ENCODE measurements at places on chromosomes 3 and 15. TPM values are rescaled to one million over a fixed set of nuclear protein-coding genes. Genes with fewer than 3 reads are reported as not detected.

DNA sequence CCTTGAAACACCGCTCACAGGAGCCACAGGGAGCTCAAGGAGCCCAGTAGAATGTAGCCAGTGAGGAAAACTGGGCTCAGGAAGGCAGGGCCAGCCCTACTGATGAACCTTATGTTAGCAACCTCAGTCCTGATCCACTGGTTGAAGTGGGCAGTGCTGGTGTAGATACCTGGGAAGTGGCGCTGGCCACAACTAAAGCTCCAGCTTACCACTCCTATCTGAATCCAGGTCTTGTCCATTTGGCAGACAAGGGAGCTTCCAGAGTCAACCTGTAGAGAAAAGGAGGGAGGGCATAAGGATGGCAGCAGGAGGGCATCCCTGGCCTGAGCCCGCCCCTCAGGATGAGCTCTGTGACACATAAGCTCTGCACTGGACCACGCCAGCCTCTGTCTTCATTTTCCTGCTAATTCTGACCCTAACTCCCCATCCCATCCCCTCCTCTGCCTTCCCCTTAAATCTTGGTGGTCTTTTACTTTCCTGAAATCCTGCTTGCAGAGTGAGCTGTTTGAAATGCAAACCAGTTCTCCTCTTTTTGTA lies 2.1 kb upstream of the PRSS50 start:
- no peaks in the 10 kb centered on the region for H3K4me1 ChIP-seq
- H3K36me3 ChIP-seq = no peaks in the 10 kb centered on the region
- no peak overlapping the region for H3K27ac ChIP-seq

DNA sequence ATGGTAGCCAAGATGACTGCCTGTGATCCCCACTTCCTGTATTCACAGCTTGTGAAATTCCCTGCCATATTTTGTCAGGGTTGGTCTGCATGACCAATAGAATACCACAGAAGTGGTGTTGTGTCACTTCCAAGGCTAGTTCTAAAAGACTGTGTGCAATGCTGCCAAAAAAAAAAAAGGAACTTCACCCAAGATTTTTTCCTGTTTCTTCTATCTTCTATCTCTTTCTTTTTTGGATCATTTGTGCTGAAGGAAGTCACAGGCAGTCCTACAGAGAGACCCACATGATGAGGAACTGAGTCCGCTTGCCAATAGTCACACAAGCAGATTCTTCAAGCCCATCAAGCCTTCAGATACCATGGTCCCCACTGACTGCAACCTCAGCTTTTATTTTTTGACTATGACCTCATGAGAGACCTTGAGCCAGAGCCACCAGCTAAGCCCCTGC lies 18.1 kb upstream of the RAF1 start:
- H3K4me1 ChIP-seq = no peaks in the 10 kb centered on the region
- H3K36me3 ChIP-seq = no peaks in the 10 kb centered on the region
- H3K4me3 ChIP-seq = no peak overlapping the region
- H3K27ac ChIP-seq = no peak overlapping the region
- H3K27me3 ChIP-seq = no peaks in the 10 kb centered on the region
- DNase-seq = no peak

GRCh38 chr3:73214846-73215245 lies 153.4 kb downstream of the EBLN2 start:
- DNase-seq = no peak
- H3K4me3 ChIP-seq = no peak overlapping the region
- no peaks in the 10 kb centered on the region for H3K27me3 ChIP-seq
- no peak overlapping the region for H3K27ac ChIP-seq

DNA sequence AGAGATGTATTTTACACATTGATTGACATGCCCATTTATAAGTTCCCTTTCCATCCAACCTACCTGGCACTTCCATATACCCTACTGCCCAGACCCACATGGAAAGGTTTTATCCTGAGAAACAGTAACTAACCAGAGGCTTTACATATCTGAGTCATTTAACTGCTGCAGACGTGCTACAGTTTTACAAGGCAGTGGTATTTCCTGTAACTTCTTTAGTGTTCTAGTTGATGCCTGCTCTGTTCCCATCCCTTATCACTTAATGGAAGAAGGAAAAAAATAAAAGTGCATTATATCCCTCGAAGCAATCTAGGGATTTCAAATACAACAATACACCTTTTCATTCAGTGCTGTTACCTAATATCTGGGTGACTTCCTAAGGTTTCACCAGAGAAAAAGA lies 107.1 kb downstream of the TMCO5A start:
- no peak for DNase-seq
- H3K27ac ChIP-seq = no peak overlapping the region

GRCh38 chr3:115855911-115856310 lies 232.6 kb downstream of the GAP43 start:
- H3K27ac ChIP-seq = no peak overlapping the region
- H3K4me1 ChIP-seq = peaks cover 9% of the 10 kb centered on the region
- no peak for DNase-seq
- H3K27me3 ChIP-seq = no peaks in the 10 kb centered on the region
- no peaks in the 10 kb centered on the region for H3K36me3 ChIP-seq

DNA sequence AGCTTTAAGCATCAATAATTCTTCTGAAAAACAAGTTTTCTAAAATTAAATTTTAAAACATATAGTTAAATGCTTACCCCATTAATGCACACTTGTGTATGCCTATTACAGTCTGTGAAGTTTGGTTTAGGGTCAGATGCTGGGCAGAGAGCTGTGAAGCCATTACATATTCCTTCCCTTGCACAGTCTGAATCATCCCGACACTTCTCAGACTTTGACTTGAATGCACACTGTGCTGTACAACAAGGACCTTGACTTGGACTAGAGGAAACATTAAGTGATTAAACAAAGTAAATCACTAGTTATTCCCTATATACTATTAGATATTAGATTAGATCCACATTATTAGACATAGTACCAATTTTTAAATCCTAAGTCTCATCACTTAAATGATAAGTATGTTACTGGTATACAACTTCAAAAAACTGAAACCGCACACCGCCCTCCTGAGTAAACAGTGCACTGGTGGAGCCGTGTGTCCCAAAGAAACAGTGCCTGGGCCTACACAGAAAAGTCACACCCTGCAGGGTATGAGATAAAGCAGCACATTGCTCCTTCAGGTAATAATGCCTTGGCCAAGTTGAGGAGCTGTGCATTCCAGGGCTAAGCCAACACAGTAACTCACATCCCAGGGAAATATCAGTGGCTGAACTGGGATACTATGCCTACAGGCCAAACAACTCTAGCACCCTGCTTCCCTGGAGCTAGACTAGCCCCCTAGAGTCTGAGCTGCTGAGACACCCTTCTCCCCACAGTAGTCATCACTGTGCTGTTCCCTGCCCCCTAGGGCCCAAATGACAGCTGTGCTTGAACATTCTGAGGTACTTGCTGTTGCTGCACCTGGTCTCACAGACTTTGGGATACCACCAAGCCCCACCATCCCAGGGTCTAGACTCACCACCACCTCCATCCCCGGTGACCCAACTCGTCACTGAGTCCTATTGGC lies 137.5 kb downstream of the ADAM10 start:
- H3K4me3 ChIP-seq = no peak overlapping the region
- H3K27me3 ChIP-seq = no peaks in the 10 kb centered on the region
- no peaks in the 10 kb centered on the region for H3K4me1 ChIP-seq
- no peak overlapping the region for H3K27ac ChIP-seq
- H3K36me3 ChIP-seq = peaks cover 27% of the 10 kb centered on the region

DNA sequence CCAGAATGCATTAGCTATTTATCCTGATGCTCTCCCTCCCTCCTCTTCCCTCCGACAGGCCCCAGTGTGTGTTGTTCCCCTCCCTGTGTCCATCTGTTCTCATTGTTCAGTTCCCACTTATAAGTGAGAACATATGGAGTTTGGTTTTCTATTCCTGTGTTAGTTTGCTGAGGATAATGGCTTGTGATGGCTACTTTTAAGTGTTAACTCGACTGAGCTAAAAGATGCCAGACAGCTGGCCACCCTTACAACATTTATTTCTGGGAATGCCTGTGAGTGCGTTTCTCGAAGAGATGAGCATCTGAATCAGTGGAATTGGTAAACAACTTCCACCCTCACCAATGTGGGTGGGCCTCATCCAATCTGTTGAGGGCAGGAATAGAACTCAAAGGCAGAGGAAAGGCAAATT lies 24.7 kb upstream of the TM2D3 start:
- H3K4me3 ChIP-seq = no peak overlapping the region
- H3K4me1 ChIP-seq = no peaks in the 10 kb centered on the region
- no peaks in the 10 kb centered on the region for H3K36me3 ChIP-seq
- H3K27ac ChIP-seq = no peak overlapping the region
- DNase-seq = no peak

DNA sequence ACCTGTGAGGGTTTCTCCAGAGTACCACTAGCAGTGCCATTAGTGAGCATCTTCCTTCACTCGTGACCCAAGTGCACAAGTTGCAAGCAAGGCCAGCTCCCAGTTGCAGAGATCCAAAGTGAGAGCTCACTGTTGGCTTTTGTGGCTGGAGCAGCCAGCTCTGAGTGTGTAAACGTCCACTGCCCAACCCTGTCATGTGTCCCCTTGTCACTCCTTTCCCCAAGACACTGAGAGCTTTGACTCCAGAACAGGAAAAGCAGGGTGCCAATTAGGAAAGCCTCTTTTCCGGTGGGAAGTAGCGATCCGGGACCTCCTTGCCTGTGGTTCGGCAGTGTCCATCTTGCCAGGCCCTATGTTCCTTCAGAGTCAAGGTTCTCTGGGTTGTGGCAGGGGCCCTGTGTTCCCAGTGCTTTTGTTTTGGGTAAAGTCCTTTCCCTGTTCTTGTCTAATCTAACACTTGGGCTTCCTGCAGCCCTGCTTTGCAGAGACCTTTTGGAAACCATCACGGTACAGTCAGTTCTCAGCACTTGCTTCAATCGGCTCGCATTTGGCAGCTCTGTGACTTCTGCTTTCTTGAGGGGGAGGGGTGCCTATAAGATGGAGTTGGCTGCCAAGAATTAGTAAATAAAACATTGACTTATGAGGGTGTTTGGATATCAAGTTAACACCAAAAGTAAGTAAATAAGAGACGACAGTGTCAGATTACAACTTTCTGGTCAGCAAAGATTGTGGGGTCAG lies 90.5 kb downstream of the DNASE1L3 start:
- H3K4me3 ChIP-seq = no peak overlapping the region
- no peak overlapping the region for H3K27ac ChIP-seq
- DNase-seq = no peak
- H3K36me3 ChIP-seq = peaks cover 84% of the 10 kb centered on the region
- H3K4me1 ChIP-seq = no peaks in the 10 kb centered on the region

DNA sequence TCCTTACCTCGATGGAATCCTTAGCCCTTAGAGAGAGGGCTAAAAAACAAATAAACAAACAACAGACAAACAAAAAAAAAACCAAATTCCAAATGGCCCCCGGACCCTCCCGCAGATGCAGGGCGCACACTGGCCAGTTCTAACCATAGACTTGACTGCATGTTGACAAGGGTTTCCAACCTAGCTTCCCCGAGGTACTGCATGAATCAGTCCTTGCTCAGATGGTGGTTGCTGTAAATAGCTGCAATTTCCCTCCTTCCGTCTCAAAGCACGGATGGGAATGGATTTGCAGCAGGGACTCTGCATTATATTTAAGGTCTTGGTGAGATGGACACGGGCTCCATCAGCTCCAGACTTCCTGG lies 162.8 kb downstream of the CD47 start:
- H3K4me3 ChIP-seq = peak overlapping the region; percentile 85
- H3K27ac ChIP-seq = no peak overlapping the region
- peaks cover 2% of the 10 kb centered on the region for H3K4me1 ChIP-seq
- DNase-seq = peak; percentile 38
- no peaks in the 10 kb centered on the region for H3K36me3 ChIP-seq
- no peaks in the 10 kb centered on the region for H3K27me3 ChIP-seq

DNA sequence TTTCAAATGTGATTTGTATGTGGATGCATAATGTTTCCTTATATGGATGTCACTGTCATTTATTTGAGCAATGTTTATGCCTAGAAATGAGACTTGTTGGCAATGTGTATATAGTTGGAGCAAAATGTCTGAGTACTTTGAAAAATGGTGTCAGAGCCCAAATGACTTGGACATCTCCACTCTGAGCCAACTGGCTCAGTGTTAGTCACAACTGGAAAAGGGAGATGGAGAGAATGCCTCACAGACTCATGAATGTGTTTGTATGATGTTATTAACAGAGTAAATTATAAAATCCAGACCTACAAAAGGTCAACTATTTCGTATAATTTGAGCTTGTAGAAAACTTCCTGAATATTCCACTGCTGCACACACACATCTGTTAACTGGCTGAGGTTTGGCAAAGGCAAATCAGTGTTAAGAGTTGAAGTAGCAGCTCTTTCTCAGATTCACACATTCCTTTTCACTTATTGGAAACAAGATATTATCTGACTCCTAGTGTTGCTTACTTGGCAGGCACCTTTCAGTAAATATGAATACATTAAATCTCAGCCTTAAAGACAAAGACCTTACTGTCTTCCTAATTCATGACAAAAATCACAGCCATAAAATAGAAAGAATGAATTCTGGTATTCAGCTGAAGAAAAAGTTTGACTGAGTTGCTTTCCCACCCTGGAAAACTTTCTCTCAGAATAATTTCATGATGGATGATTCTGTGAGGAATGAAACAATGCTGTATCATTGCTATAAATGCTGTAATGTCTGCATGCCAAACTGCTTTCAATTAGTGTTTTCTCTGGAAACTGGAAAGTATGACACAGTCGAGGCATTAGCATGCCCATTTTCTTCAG lies 27.0 kb downstream of the ADIPOQ start:
- no peaks in the 10 kb centered on the region for H3K4me1 ChIP-seq
- no peak overlapping the region for H3K4me3 ChIP-seq
- H3K27me3 ChIP-seq = no peaks in the 10 kb centered on the region

DNA sequence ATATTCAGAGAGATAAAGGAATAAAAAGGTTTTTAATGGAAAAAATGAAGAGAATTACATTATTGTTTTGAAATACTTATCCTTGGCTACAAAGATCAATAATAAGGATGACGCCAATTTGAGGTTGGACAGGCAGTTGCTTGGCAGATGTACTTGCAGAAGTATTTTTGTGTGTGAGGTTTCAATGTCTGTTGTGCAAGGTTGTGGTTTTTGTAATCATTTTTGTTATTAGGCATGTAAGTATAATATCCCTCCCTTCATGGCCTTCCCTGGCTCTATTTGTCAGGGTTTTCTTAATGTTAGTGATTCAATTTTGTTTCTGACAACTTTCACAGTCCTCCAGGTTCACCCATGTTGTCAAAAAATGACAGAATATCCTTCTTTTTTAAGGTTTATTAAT lies 105.9 kb downstream of the OTOL1 start:
- no peaks in the 10 kb centered on the region for H3K27me3 ChIP-seq
- no peaks in the 10 kb centered on the region for H3K36me3 ChIP-seq
- H3K4me1 ChIP-seq = no peaks in the 10 kb centered on the region
- DNase-seq = no peak
- H3K27ac ChIP-seq = no peak overlapping the region

- H3K4me1 ChIP-seq = peaks cover 5% of the 10 kb centered on the region
- DNase-seq = no peak
- no peak overlapping the region for H3K27ac ChIP-seq
- no peak overlapping the region for H3K4me3 ChIP-seq
Measured at GRCh38 chr3:192675958-192676649, 51.2 kb downstream of the FGF12 start.

MYRIP gene
- 2.2 TPM for total RNA-seq

ZNF501 gene
- total RNA-seq = 4.9 TPM

COMMD2 gene
- 59.3 TPM for total RNA-seq

All from H9 (cell line).